ENCODE measurements at places on chromosomes 16 and 17.

GRCh38 chr17:62674363-62674739, 46.9 kb downstream of the MRC2 start:
- no peak for DNase-seq

DNA sequence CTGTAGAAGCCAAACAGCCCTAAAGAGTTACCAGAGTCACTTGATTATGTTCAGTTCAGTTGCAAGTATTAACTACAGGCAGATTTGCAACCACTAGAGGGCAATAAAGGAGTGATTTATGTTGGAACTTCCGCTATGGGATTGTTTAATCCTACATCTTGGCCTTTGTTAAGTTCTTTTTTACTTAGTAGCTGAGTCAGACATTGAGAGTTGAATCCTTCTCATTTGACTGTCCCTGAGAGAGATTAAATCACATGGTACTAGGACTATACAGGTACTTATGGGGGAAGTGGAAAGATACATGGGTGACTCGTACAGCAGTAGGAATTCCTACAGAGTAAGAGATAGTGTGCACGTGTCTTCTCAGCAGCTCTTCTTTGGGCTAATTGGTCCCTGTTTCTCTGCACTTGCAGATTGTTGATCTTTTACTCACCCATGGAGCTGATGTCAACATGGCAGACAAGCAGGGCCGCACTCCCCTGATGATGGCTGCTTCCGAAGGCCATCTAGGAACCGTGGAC, 40.3 kb downstream of the CYB561 start:
- no peak for DNase-seq

DNA sequence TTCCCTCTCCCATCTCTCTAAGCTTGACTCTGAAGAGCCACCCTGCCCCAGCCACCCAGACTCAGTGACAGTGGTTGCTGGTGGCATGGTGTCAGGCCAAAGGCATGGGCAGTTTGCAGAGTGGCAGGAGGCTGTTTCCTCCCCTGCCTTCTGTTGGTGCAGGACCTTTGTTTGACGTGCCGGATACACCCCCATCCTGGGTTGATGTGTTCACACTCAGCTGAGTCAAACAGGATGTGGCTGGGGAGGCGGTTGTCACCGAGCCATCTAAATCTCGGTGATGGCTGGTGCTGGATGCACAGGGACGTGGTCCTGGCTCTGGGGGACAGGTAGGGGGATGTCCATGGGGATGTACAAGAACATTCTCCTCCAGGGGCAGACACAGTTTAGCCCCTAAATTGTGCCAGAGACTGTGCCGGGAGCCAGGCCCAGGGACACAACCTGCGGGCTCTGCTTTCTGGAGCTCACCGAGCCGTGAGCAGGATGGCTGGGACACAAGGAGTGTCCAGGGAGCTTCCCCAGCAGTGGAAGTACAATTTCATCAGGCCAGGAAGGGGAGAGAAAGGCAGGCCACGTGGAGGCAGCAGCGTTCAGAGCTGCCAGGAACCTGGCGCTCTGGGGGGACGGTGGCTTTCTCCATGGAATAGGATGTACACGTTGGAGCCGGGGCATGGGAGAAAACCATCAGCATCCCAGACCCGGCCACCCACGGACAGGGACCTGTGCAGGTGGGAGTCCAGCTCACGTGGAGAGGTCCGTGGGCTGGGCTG, 264.2 kb downstream of the SEC14L1 start:
- peak; percentile 78 for DNase-seq

GRCh38 chr17:2369551-2370210, 31.2 kb downstream of the MNT start:
- no peak for DNase-seq

- DNase-seq = no peak
Measured at GRCh38 chr17:62388856-62389255, 8.5 kb downstream of the EFCAB3 start.

DNA sequence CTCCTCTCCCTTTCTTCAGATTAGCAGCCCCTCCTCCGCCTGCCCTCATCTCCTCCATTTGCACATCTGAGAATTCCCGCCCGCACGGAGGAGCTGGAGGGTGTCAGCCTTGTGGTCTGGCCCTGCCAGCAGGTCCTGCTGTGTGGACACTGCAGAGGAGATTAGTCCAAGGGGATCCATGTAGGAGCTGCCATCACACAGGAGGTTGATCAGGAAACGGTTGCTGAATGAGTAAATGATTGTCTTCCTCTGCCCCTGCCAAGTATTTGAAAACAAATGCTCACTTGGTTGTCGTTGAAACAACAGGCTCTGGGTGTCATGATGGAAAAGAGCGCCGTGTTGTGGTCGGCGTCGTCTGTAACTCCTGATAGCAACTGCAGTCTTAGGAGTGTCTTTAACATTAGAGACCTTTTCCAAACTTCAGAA, 63.8 kb upstream of the CHMP6 start:
- DNase-seq = no peak

DNA sequence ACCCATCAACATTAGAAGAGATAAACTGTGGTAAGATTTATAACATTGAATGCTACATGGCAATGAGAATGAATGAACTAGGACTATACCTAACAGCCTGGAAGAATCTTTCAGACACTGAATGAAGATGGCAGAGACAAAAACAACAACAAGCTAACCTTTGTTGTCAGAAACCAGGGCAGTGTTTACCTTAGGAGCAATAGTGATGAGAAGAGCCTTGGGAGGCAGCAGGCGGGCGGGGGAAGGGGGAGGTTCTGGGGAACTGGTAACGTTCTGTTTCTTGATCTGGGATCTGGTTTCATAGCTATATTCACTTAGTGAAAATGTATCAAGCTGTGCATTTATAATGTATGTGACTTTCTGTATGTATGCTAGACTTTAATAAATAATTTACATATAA, 139.0 kb upstream of the TNRC6C start:
- no peak for DNase-seq

DNA sequence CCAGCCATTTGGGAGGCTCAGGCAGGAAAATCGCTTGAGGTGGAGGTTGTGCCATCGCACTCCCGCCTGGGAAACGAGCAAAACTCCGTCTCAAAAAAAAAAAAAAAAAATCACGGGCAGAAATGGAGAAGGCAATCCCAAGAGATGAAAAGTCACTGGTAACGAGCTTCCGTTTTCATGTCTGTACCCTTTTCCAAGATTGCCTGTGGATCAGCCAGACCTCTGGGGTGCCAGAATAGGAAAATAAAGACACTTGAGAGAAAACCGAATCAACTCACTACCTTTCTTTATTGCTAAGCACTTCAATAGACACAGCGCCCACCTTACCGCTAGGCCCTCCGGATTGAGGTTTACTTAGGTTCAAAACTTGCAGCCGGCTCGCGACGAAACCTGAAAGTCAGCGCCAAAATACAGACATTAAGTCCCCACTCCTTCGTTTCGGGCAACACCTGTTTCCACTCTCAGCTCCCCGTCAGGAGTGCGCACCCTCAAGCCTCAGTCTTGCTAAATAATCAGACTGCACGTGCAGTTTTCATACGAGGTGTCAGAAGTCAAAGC, 970 bp upstream of the TRAF7 start:
- DNase-seq = no peak

DNA sequence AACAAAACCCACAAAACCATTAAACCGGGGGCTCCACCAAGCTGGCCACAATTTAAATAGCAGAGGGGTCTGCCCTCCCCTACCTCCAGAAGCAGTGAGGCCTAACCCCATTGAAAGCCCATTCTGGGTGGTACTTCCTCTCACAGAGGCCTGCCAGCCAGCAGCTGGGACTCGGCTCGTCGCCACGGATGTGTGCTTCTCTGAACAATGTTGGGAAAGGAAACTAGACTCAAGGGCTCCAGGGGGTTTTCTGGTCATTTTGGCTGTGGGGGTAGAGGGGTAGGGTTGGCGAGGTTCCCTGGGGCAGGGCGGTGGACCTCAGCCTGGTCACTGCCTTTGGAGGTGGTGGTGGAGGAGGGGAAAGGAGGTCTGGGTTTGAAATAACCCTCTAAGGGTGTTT, 4.7 kb upstream of the PLCG2 start:
- DNase-seq = no peak

GRCh38 chr16:57253466-57253865, 8.4 kb downstream of the ARL2BP start:
- no peak for DNase-seq

- no peak for DNase-seq
Measured at GRCh38 chr17:31745964-31746600, 113.0 kb downstream of the COPRS start.

DNA sequence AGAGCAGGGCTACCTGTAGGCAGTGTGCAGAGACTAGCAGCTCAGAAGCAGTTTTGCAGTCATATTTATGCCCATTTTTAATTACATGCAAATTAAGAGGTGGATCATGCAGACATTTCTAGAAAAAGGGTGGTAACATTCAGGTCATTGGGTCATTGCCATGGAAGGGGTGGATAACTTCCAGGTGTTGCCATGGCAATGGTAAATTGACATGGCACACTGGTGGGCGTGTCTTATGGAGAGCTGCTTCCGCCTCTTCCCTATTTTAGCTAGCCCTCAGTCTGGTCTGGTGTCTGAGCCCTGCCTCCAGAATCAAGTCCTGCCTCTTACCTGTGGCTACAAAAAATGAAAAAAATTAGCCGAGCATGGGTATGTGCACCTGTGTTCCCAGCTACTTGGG, 2.8 kb upstream of the DNAI2 start:
- DNase-seq = no peak

DNA sequence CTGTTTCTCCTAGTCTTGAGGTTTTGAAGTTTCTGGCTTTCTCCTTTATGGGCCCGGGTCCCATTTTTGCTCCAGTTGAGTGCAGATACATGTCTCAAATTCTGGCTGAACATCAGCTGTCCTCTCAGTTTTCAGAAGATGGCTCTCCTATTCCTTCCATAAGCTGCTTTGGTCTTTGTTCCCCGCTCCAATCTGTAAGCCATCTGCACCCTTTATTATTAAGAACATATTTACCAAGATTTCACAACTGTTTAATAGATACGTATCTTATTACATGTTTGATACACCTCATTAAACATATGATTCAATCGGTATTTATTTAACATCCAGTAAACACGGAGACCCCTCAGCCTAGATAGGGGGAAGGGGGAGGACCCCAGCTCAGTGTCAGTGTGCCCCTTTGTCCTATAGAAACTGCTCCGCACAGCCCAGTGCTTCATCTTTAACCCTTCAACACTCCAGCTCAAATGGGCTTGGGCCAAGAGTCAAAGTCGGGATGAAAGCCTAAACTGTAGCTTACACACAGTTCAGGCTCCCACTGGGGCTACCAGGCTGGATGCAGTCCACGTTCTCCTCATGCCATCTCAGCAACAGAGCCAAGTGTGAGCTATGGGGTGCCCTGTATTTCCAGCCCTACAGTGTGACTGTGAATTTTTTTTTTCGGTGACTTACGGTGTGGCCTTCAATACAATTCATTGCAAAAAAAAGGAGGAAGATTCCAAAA, 166.0 kb upstream of the ZFHX3 start:
- DNase-seq = no peak

- DNase-seq = no peak
Measured at GRCh38 chr16:81646561-81646960, 132.5 kb upstream of the PLCG2 start.

GRCh38 chr17:35041390-35041789, 22.1 kb downstream of the RFFL start:
- DNase-seq = no peak

DNA sequence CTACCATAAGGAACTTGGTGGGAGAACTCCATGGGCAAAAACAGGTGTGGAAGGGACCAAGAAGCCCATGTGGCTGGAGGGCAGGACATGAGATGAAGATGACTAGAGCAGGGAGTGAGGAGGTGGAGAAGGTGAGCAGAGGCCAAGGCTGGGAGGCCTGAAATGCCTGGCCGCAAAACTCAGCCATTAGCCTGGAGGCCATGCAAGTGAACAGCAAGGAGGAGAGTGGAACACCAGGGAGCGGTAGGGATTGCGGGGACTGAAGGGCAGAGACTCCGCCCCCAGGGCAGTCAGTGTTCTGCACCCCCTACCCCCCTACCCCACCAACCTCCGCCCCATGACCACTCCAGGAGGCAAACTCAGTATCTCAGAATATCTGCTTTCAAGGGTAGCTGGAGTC, 17.0 kb downstream of the BCL7C start:
- no peak for DNase-seq

DNA sequence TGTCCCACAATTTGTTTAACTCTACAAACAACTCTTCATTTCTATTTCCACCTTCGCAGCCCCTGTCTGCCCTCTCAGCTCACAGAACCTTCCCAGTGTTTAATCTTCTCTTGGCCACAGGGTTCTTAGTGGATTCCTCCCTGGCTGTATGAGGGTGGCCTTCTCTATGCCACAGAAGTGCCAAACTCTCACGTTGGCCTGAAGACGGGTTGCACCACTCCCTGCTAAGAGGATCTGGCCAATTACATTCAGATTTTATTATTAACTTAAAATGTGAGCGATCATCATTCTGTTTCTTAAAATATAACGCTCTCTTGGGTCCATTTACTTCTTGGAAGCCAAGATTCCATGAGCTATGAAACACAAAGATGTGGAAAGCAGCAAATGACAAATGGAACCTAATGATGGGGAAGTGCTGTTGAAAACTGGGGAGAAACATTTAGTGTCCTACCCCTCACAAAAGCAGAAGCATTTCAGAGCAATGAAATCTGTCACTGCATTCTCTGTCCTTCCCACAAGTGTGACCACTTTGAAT, 91.3 kb upstream of the NOG start:
- DNase-seq = no peak

DNA sequence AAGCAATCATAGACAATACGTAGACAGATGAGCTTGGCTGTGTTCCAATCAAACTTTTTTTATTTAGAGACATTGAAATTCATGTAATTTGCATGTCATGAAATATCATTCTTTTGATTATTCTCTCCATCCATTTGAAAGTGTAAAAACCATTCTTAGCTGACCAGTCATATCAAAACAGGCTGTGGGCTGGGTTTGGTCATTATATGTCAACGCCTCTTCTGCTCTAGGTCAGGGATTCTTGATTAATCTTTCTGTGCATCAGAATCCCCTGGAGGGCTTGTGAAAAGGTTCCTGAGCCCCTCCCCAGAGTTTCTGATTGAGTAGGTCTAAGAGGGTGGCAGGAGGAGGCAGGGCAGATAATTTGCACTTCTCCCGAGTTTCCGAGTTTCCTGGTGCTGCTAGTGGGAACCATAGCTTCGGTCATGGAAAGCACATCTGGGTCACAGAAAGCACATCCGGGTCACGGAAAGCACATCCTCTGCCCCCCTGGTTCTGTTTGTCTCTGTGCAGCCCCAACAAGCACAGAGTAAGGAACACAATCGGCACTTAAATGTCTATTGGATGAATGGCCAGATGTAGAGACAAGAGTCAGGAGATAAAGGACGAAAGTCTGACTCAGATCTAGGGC, 16.4 kb downstream of the PIMREG start:
- DNase-seq = no peak

DNA sequence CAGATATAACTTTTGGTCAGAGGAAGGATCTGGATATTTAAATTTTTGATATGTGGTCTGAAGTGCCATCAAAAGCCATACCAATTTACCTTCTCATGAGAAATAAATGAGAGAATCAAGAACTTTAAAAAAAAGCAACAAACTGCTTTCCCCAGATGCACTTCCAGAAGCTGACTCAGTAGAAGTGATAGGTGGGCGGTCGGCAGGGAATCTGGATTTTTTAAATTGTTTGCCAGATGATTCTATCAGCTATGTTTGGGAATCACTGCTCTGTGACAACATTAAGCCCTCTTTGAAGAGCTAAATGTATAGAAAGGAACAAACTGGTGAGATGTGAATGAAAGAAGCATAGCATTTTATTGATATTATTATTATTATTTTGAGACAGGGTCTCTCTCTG, 19.2 kb downstream of the CDH3 start:
- no peak for DNase-seq

Measured in CD4-positive, alpha-beta memory T cell (primary cell).